ENCODE measurements at places on chromosomes 13 and 19. TPM values are rescaled to one million over a fixed set of nuclear protein-coding genes. Genes with fewer than 3 reads are reported as not detected.
A peak's percentile ranks its signal among the peaks of the same experiment; 100 is the strongest.

GRCh38 chr13:43874504-43875092 is 4.9 kb downstream of the CCDC122 start:
- DNase-seq, result peak; percentile 10

DNA sequence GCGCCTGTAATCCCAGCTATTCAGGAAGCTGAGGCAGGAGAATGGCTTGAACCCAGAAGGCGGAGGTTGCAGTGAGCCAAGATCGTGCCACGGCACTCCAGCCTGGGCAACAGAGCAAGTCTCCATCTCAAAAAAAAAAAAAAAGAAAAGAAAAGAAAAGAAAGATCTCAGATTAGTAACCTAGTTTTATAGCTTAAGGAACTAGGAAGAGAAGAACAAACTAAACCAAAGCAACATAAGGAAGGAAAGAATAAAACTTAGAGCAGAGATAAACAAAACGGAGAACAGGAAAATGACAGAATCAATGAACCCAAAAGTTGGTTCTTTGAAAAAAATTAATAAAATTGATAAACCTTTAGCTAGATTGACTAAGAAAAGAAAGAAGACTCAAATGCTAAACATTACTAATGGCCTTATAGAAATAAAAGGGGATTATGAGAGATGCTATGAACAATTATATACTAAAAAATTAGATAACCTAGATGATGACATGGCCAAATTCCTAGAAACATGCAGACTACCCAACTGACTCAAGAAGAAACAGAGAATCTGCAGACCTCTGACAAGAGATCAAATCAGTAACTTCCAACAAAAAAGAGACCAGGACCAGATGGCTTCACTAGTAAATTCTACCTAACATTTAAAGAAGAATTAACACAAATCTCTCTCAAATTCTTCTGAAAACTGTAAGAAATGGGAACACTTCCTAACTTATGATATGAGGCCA is 68.2 kb downstream of the CDADC1 start:
- no peak for DNase-seq

DNA sequence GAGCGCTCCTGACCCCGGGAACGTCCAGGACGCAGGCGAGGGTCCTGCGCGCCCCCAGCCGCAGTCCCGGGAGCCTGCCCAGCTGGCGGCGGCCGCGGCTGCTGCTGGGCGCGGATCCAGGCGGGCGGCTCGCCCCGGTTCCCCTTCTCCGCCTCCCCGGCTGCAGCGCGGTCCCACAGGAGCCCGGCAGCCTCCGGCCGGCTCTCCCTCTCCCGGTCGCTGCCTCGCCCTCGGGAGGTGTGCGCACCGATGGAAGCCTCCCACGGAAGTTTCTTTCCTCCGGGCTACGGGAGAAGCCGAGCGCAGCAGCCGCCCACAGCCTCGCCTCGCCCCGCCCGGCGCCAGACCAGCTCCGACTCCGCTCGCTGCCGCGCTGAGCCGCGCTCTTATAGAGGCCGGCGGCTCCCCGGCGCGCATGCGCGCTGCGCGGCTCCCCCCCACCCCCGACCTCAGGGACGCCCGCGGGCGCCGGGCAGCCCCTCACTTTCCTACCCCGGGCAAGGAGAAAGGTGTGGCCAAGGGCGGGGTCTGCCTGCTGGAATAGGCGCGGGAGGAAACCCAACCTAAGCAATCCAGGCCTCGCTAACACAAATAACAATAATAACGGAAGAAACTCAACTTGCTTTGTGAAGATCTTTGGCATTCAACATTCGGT is at the start of gene SHISA2:
Gene SHISA2 (minus strand): TSS at position 360 of the 655 bp plus-strand sequence. CDS start 1,041 bp downstream, outside the sequence.
- peak; percentile 77 for DNase-seq

DNA sequence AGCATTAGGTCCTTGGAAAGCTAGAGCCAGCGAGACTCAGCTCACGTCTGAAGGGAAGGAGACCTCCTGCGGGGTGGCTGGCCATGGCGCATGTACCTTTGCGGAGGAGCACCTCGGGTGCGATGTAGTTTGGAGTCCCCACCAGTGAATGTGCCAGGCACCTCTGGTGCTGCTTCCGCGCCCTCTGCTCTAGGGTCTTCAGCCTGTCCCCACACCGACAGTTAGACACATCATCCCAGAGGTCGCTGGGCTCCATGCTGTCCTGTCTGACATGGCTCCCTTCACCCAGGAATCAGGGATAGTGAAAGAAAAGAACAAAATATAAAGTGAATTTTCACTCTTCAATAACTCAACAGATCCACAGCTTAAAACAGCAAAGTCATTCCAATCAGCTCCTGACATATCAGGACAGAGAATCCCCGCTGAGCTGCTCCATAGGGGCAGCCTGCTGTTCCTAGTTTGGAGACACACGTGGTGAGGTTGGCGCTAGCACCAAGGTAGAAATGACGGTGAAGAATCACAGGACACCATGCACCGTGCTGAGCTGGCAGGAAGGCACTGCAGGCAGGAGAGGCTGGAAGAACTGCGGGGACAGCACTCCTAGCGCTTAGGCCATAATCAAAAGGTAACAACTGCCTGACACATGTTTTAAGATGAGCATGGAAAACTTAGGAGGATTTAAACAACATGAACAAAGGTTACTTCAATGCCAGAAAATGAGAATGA is 79.0 kb upstream of the XPO4 start:
- no peak for DNase-seq

GRCh38 chr19:30367421-30367820 is 4.8 kb upstream of the ZNF536 start:
- no peak for DNase-seq

- no peak for DNase-seq
These were observed 27.6 kb downstream of the MYO9B start for GRCh38 chr19:17103177-17103576.

- no peak for DNase-seq
These were observed 19.0 kb upstream of the ADGRE1 start for GRCh38 chr19:6868351-6868750.

DNA sequence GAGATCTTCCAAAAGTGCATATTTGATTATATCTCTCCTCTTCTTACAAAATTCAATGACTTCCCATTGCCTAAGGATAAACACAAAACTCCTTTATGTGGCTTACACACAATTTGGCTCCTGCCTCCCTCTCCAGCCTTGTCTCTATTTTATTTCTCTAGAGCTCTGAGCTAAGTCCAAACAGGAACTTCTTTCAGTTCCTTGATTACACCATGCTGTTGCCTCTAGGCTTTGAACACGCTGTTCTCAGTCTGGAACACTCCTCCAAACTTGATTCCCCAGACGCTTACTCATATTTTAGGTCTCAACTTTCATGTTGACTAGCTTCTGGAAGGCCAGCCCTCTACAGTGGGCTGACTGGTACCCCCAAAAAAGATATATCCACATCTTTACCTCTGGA is 258.5 kb downstream of the COG6 start:
- no peak for DNase-seq

- no peak for DNase-seq
These were observed 156.2 kb downstream of the COG6 start for GRCh38 chr13:39811696-39812095.

DNA sequence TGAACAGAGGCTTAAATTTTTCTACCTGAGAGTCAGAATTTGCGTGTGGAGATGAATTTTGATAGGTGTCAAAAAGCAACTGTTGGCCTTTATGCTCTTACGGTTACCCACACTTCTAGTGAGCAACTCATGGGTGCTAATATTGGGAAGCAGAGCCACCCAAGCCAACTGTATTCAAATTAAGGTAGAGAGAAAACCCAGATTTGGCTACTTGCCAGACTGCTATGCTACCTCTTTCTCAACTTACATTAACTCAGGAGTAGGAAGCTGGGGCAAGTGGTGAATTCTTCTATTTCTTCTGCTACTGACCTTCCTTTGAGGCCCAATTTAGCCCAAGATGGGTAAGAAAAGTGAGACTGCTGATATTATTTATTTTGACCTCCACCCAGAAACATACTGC is 83.9 kb downstream of the OLFM4 start:
- no peak for DNase-seq

GRCh38 chr13:43356567-43356966 is 333.2 kb downstream of the DNAJC15 start:
- DNase-seq, result no peak

DNA sequence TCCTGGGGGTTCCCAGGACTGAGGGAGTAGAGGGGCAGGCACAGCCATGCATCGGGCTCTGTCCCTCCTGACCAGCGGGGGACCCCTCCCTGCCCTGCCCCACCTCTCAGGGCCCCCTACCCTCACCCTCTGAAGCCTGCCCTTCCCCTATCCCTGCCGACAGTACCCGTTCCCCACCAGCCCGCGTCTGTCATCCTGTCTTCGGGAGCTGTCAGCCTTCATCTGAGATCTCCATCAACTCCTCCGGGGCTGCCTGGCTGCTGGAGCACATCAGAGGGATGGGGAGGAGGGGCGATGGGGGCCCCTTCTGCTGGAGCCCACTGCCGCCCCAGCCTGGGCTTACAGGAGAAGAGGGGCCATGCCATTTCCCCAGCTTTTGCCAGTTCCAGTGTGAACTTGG is 6.2 kb upstream of the SHD start:
- DNase-seq, result no peak

DNA sequence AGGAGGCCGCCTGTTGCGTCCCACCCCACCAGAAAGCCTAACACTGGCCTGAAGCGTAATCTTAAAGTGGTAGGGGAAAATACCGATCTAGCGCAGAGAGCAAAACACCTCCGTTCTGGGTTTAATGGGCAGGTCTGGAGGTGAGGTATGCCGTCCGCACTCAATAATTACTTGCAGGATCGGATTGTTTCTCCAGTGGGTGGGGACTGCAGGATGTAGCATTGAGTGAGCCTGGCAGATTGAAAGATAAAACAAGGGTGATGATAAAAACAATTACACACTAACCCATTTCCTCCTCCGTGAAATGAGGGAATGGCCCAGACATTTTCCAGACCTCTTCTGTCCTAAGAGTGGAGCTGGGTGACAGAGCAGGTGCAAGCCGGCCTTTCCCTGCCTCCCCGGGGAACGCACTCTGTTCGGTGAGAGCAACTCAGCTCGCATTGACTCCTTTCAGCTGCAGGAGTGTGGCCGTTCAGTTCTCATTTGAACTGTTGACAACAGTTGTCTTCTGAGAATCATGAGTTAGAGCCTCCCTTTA is 110.2 kb upstream of the DOCK9 start:
- no peak for DNase-seq

GRCh38 chr13:71775966-71776365 is 91.0 kb downstream of the DACH1 start:
- no peak for DNase-seq

DNA sequence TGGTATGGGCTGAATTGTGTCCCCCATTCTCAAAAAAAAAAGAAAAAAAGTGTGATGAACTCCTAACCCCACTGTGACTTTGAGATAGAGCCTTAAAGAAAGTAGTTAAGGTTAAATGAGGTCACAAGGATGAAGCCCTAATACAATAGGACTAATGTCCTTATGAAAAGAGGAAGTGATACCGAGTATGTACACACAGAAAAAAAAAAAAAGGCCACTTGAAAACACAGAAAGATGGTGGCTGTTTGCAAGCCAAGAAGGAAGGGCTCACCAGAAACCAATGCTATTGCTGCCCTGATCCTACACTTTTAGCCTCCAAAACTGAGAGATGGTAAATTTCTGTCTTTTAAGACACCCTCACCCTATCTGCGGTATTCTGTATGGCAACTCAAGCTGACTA is 955.6 kb downstream of the PCDH17 start:
- DNase-seq, result no peak

DNA sequence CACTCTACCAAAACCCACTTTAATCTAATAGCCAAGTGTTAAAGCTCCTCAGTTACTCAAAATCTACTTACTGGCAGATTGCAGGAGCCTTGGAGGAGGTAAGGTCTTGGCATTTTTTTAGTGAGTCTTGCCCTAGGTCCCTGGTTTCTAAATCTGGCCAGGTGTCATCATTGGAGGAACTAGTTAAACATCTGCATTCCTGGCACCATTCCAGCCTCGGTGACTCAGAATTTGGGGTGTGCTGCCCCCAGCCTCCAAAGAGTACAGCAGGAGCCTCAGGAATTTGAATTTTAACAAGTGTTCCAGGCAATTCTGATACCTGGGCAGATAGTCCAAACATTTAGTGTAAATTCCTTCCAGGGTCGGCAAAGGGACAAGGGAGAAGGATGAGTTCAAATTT is 37.4 kb downstream of the KLF5 start:
- DNase-seq, result no peak

DNA sequence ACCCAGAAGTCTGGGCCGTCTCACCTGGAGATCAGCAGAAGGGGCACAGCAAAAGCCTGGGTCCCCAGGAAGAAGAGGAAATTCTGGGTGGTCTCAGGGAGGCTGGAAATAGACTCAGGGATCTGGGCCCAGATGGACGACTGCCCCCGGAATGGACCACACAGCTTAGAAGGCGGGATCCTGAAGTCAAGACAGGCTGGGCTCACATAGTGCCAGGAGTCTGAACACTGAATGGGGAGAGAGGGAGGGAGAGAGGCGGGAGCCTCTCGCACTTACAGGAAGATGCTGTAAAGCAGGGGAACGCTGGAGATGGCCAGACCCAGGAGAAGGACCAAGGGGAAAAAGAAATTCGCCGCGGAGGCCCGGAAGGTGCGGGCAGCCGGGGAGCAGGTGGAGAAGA is 1.3 kb upstream of the LENG1 start:
- DNase-seq, result no peak

DNA sequence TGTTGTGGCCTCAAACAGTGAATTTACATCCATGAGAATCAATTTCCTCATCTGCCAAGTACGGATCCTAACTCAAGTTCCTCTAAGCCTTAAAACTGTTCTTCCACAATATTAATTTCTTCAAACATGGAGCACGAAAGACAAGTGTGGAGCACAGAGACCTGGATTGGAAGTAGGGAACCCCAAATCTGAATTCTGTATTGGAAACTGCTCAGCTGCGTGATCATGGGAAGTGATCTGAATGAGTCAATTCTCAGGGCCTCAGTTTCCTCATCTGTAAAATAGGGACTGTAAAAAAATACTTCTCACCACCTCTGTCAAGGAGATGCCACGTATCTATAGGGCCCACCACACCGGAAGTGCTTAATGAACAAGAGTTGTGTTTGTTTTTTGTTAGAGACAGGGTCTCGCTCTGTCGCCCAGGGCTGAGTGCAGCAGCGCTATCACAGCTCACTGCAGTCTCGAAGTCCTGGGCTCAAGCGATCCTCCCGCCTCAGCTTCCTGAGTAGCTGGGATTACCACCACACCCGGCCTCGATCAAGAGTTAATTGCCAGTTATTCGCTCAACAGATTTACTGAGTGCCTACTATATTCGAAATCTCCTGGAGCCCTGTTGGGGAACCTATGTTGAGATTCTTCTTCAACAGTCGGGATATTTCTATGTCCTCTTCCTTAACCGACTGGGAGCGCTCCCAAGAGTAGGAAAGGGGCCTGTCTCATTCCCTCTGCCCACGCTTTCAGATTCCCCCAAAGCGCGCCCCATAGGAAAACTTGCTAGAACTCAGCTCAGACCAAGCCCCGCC is 1.6 kb downstream of the SERTAD3 start:
- no peak for DNase-seq

LRRC63 gene
- polyA plus RNA-seq, result 0.10 TPM

NTF4 gene
- polyA plus RNA-seq, result 5.8 TPM

CYP2B6 gene
- polyA plus RNA-seq, result not detected

KLK8 gene
- not detected for polyA plus RNA-seq

CYP4F8 gene
- not detected for polyA plus RNA-seq

DENND1C gene
- 1.2 TPM for polyA plus RNA-seq

TMPRSS9 gene
- polyA plus RNA-seq, result 0.67 TPM

ZNF77 gene
- 4.0 TPM for polyA plus RNA-seq

Measured in hindlimb muscle (tissue), 1 donor.